Activated T-helper 1 cell treated with Interleukin-2 at 50 U/mL for 16 hours (primary cell): ENCODE measurements at places on chromosomes 1 and 21.

DNA sequence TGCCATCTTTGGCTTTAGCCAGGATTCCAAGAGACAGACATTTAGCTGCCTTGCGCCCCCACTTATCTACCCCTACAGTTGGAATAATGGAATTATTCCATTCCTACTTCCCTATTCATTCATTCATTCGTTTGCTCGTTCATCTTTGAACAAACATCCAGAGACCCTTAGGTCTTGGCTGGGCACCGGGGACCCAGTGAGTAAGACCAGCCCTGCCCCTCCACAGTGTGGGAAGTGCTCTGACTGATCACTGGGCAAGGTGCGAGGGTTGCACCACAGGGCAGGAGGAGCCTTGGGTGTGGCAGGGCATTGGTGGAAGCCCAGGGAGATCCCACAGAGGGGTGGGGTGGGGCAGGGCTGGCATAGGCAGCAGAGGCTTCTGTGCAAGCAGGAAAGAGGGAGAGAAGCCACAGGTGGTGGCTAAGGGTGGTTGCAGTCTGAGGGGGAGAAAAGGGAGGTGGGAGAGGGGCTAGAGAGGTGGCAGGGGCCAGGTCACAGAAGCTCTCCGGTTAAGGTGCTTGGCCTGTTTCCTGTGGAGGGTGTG, 35.0 kb upstream of the TMEM61 start:
- DNase-seq = no peak

DNA sequence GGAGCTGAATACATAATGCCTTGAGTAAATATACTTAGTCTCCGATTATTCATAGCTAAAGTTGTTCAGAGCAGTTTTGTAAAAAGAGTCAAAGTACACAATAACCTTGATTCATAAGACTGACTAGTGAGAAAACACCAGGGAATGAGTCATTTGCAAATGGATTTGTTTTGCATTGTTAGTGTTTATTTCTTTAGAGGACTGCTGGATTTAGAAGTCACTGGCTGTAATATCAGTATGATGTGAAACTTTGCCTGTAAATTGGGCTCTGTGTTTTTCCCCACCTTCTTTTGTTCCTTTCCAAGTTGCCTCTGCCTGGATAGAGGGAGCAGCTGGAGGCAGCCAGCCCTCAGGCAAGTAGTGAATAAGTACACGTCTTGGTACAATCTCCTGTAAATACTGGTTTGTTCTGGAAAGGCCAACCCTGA, 474.7 kb downstream of the NUF2 start:
- no peak for DNase-seq

DNA sequence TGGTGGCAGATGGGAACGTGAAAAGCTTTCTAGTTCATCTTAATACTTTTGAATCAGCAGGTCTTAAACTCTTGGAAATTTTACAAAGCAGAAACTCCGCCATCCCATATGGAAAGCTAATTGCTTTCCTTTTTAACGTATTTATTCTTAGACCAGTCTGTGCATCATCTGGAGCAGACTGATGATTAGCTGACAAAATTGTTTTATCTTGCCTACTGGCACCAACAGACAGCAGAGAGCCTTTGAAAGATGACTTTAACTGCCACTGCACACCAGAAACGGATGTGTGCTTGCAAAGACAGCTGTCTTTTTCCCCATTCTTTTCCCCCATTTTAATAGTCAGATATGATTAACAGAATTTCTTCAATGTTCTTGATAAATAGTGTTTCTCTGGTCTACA, 97.0 kb downstream of the PLD5 start:
- no peak for DNase-seq

- DNase-seq = no peak
These were observed 150.8 kb downstream of the FASLG start for GRCh38 chr1:172809750-172810149.

DNA sequence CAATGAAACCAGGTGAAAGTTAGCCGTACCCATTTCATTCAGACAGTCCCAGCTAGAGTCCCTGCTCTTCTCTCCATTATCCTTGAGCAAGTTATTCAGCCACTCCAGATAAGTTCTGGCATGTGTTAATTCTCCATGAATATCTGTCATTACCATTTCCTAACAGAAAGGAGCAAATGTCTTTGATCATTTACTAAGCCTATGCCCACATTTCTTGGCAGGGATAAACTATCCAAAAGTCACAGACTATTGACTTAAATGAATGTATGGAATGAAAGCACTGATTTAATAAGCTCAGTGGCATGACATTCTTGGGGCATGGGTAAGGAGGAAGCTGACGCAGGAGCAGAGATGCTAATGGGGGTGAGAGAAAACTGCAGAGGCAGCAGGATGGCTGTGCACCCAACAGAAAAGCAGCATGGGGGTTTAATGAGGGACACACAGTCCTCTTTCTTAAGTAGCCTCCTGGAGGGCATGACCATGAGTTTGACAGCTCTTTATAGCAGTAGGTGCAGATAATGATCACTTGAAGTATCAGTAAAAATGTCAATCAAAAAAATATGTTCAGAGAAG, 17.6 kb upstream of the DHCR24 start:
- DNase-seq = no peak

DNA sequence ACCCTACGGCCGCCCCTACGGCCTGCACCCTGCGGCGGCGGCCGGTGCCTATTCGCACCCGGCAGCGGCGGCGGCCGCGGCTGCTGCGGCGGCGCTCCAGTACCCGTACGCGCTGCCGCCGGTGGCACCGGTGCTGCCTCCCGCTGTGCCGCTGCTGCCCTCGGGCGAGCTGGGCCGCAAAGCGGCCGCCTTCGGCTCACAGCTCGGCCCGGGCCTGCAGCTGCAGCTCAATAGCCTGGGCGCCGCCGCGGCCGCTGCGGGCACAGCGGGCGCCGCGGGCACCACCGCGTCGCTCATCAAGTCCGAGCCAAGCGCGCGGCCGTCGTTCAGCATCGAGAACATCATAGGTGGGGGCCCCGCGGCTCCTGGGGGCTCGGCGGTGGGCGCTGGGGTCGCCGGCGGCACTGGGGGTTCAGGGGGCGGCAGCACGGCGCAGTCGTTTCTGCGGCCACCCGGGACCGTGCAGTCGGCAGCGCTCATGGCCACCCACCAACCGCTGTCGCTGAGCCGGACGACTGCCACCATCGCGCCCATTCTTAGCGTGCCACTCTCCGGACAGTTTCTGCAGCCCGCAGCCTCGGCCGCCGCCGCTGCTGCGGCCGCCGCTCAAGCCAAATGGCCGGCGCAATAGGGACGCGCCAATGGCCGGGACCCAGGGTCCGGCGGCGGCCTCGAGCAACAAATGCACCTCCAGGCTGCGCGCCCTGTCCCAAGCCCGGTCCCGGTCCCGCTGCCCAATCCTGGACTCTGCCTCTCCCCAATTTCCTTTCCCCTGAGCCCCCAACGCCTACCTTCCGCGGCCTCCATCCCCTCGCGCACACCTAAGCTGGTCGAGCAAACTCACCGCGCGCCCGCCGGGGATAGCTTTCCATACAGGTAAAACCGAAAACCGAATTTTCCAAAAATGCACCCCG, 1.8 kb downstream of the FOXD3 start:
- no peak for DNase-seq

DNA sequence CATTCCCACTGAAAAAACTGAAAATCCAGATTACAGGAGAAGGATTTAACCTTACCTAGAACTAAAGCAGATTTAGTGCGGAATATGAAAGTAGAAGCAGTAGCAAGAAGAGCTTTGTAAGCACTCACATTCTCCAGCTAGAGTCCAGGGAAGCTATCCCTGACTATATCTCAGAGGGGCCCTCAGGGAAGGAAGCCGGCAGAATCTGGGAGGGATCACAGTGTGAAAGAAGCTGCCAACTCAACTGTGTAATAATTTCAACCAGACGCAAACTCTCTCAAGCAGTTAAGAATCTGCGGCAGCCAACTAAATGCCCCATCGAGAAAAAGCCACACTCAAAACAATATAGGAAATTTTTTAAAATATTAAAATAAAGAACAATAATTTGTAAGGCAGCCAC, 163.8 kb downstream of the EIF4G3 start:
- DNase-seq = no peak

- DNase-seq = no peak
These were observed 29.0 kb downstream of the JUN start for GRCh38 chr1:58754683-58755467.

DNA sequence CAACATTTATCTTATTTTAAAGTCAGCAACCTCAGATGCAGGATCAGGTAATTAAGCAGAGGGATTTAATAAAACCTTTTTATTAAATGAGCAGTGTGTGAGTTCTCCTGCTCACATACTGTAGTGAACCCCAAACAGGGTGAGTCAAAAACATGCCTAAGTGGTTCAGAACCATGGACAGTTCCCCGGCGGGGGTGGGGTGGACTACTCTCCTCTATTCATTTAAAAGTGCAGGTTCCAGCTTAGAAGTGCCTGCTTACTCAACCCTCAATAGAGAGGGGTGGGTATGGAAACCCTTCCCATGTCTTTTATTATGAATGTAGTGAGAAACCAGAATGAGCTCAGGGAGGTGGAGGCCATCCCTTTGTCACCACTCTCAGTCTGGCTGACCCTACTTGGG, 397.9 kb downstream of the HHAT start:
- no peak for DNase-seq

DNA sequence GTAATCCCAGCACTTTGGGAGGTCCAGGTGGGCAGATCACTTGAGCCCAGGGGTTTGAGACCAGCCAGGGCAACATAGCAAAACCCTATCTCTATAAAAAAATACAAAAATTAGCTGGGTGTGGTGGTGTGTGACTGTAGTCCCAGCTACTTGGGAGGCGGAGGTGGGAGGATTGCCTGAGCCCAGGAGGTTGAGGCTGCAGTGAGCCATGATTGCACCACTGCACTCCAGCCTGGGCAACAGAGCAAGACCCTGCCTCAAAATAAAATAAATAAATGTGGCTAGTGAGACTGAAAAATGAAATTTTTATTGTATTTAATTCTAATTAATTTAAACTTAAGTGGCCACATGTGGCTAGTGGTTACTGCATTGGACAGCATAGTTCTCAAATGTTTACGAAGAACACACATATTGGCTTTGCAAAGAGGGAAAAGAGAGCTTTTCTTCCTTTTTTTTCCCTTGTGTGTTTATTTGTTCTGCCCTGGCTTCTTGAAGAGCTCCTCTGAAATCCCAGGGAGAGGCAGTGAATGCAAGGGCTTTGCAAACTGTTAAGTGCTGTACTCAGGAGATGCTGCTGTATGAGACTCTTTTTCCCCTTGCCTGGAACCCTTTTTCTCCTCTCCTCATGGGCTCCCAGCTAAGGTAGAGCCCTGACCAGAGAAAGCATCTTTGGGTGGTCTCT, 59.0 kb upstream of the RPL11 start:
- DNase-seq = no peak

DNA sequence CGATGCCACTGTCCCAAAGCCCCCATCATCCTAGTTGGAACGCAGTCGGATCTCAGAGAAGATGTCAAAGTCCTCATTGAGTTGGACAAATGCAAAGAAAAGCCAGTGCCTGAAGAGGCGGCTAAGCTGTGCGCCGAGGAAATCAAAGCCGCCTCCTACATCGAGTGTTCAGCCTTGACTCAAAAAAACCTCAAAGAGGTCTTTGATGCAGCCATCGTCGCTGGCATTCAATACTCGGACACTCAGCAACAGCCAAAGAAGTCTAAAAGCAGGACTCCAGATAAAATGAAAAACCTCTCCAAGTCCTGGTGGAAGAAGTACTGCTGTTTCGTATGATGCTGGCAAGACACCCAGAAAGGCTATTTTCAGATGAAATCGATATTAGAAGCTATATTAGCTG, 8.1 kb downstream of the RHOU start:
- no peak for DNase-seq

- no peak for DNase-seq
These were observed 19.7 kb downstream of the ACBD6 start for GRCh38 chr1:180482425-180483275.

- no peak for DNase-seq
These were observed 2.7 kb upstream of the SDC3 start for GRCh38 chr1:30911059-30911954.

DNA sequence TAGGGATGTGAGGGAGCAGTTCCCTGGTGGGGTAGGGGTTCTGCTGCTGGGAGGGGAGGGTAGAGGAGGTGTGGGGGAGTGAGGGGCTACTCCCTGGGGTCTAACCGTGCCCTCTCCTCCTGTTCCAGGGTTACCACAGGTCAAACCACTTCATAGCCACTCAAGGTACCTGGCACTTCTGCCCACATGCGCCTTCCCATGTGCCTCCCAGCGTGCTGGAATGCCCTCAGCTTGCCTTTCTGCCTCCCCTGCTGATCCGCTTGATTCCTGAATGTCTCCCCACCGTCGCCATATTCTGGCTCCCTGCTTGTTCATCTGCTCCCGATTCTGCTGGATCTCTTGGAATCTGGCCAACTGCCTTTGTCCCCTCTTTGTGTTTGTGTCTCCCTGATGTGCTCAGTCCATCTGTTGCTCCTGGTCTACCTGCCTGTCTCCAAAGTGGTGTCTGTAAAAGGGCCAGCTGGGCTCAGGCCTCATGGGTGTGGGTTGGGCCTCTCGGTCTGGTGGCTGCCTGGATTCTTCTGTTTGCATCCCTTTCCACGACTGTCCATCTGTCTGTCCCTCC, 74.4 kb downstream of the PTPRU start:
- DNase-seq = no peak

GRCh38 chr1:170041423-170042192, 32.9 kb downstream of the KIFAP3 start:
- no peak for DNase-seq
